Stimulated activated CD8-positive, alpha-beta memory T cell treated with anti-CD3 and anti-CD28 coated beads, Interleukin-15, amount 100 ng/mL, for 4 hours (primary cell): ENCODE measurements at places on chromosomes 2 and 18.

GRCh38 chr2:212299943-212300342 is 238.7 kb downstream of the ERBB4 start:
- DNase-seq: no peak

DNA sequence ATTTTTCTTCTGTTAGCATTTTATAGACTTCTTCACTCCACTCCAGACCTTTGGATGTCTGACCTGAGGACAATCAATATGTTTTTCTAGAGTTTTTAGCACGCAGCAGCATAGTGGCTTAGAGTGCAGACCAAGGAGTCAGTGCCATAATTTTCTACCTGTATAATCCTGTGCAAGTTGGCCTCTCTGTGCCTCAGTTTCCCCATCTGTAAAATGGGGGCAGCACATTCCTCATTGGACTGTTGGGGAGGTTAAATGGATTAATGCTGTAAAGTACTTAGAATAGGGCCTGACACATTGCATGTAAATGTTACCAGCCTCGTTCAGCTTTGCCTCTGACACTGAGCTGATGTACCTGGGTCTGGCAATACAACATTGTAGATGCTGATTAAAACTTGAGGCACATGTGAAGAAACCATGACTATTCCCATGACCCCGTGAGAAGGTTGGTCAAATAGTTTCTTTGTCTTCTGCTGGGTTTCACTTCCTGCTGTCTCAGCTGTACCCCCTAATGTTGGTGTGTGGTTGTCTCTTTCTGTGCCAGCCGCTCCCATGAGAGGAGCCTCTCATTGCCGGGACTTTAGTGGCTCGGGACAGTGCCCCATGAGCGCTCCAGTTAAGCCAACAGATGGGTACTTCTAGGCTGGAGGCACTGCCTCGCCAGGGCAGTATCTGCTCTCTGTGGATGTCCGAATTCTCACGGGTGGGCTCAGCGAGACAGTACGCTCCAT is 125.3 kb downstream of the SH3RF3 start:
- DNase-seq: no peak

DNA sequence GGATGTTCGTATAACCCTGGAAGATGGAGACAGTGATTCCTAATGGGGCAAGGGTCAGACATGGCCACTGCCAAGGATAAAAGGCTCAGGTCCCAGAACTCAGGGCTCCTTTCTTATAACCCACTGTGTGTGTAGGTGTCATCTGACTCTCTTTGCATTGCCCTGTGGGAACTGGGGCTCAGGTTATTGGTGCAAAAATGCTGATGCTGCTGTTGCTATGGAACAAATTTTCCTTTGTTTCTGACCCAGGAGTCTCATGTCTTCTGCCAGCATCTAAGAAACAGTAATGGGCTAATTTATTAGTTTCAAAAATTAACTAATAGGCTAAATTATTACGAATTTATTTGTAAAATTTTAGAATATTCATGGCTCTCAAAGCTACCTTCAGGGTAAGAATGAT is 24.3 kb upstream of the LDLRAD4 start:
- no peak for DNase-seq

DNA sequence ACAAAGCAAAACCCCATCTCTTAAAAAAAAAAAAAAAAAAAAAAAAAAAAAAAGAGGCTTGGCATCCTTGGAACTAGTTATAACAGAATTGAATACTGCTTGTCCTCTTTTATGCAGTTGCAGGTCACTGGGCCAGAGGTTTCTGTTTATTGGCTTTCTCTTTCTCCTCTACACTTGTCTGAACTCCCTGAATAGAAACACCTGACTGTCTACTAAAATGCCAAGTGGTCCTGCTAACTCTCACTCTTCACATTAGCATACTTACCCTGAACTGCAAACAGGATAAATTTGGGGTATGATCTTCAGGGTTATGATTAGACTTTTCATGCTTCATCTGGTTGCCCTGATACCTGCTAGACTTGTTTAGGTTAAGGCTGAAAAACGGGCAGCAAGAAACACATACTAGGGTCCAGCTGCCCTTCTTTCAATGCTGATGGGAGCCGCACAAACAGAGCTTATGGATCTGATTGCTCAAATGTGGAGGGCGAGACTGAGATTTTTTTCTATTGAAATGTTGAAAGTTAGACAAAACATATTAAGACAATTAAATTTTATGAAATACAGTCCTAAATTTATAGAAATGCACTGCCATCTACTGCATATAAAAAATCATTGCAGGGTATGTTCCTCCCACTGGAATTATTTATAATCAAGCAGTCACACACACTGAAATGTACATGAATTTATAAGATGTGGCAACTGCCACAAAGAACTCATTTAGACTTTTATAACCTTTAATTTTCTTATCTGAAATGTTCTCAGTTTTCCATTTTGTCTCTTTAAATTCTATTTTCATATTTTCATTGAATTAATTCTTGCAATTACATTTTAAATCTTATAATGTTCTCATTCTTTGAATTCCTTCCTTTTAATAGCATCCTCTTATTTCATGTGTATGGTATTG is 40.8 kb downstream of the GTF3C3 start:
- no peak for DNase-seq

- DNase-seq: no peak
Observed at GRCh38 chr18:79694895-79695213, 15.3 kb downstream of the CTDP1 start.

- no peak for DNase-seq
Observed at GRCh38 chr2:121333834-121334558, 49.0 kb upstream of the TFCP2L1 start.

DNA sequence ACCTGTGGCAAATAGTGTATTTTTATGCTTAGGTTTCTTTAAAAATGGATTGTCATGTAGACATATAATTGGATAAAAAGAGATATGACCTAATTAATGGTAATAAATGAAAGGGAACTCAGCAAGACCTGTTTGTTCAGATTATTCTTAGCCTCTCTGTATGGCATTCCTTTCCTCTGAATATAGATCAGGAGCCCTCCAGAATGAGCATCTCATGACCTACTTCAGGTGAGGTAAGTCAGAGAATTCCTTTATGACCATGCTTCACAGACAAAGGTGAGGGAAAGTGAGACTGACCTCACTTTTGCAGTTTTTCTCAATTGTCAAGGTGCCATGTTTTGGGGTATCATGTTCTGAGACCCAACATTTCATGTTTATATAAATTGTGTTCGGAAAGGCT is 1744.3 kb upstream of the PIK3C3 start:
- no peak for DNase-seq

- no peak for DNase-seq
Observed at GRCh38 chr2:235512699-235513053, 18.8 kb downstream of the AGAP1 start.
